CD4-positive, alpha-beta T cell treated with Interleukin-15 for 4 hours (primary cell): ENCODE measurements at places on chromosomes 12 and 14.
A peak's percentile ranks its signal among the peaks of the same experiment; 100 is the strongest.

GRCh38 chr12:105315726-105316125 is 14.8 kb upstream of the C12orf75 start:
- no peak for DNase-seq

- no peak for DNase-seq
These were observed 737.1 kb upstream of the FLRT2 start for GRCh38 chr14:84792722-84793410.

- peak; percentile 67 for DNase-seq
These were observed at the start of gene BIN2 for GRCh38 chr12:51323966-51324895. BIN2 (minus strand) TSS chr12:51324174; CDS start chr12:51324102, 72 bp downstream.

GRCh38 chr14:68662392-68662791 is 130.5 kb downstream of the ZFP36L1 start:
- DNase-seq: no peak

GRCh38 chr14:57533214-57533613 is 39.6 kb upstream of the CCDC198 start:
- no peak for DNase-seq

DNA sequence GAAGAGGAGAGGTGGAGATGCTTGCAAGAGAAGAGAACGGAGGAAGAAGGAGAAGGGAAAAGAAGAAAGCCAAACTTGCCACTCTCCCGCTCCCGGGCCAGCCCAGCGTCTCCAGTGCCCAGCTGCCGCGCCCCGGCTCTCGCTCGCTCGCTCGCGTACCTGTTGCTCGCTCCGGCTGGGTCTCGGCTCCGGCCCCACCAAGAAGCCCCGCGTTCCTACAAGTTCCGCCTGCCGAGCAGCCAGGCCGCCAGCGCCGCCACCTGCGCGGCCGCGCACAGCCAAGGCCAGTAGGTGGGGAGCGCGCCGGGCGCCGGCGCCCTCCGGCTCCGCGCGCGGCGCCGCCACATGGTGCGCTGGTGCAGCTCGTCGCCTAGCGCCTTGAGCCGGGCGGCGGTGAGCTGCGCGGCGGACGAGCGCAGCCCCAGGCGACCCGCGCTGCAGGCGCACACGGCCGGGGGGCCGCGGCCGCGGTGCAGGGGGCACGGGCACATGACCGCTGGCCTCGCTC is 370 bp downstream of the HRK start:
- no peak for DNase-seq

DNA sequence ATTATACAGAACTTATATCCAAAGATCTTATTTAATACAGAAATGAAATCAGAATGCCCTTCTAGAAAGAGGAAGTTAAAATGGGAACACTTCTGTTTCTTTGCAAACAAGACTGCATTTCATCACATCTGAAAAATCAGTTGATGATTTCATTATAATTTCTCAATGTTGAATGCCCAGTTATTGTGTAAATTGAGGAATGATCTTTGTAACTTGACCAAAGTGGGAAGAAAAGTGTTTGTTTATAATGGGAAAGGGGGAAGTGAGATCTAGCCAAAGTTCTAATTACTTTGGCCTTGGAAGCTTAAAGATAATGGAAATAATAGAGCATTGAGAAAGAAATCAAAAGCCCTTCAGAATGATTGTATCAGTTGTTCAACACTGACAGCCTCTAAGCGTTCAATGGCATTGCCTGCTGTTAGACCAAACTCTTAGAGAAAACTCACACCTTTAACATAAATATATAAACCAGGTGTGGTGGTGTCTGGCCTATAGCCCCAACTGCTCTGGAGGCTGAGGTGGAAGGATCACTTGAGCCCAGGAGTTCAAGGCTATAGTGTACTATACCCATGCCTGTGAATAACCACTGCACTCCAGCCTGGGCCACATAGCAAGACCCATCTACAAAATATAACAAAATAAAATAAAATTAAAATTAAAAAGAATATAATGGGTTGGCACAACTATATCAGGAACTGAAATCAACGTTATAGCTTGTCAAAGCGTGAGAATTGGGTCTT is 9.9 kb upstream of the LYZ start:
- DNase-seq: no peak

- DNase-seq: no peak
These were observed 73.3 kb upstream of the PLXNC1 start for GRCh38 chr12:94074980-94075629.

GRCh38 chr12:79420146-79420618 is 270.6 kb downstream of the PAWR start:
- no peak for DNase-seq

DNA sequence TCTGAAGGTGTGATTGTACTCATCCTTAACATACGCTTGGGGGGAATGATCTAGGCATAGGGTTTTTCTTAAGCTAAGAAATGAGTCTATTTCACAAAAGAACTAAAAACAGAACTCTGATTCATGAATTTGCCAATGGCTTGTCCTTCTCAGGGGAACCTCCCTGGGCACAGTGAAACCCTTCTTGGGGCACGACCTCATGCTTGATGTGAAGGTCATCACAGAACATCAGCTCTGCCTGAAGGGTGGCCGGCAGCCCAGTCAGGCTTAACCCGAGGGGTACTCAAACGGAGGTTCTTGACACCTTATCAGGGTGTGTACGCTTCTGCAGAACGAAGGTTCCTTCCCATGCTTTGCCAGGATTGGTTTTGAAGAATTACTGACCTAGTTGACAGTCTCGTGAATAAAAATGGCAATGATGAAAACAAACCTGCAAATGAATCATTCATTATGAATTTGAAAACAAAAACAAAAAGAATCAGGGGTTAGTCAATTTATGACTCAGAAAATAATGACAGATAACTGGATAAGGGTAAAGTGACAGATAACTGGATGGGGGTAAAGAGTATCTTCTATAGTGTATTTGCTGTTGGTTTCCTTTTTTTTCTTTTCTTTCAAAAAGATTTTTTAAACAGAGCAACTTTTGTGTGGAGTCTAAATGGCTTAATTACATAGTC is 86.4 kb downstream of the GALNT8 start:
- no peak for DNase-seq
